Esophagus mucosa (tissue), 1 donor: ENCODE measurements at places on chromosomes 16 and 17. TPM values are rescaled to one million over a fixed set of nuclear protein-coding genes. Genes with fewer than 3 reads are reported as not detected.

The AOC3 gene
- total RNA-seq = 5.7 TPM

GRCh38 chr17:75737133-75737962 lies 16.1 kb downstream of the ITGB4 start:
- no peak for ATAC-seq

GRCh38 chr17:49000943-49001342 lies 3.8 kb downstream of the IGF2BP1 start:
- ATAC-seq = no peak

The MT4 gene
- 8.4 TPM for total RNA-seq

The C16orf46 gene
- total RNA-seq = not detected
